Stimulated activated CD8-positive, alpha-beta memory T cell treated with anti-CD3 and anti-CD28 coated beads, Interleukin-15, amount 100 ng/mL, for 24 hours (primary cell): ENCODE measurements at places on chromosomes 1 and 21.

DNA sequence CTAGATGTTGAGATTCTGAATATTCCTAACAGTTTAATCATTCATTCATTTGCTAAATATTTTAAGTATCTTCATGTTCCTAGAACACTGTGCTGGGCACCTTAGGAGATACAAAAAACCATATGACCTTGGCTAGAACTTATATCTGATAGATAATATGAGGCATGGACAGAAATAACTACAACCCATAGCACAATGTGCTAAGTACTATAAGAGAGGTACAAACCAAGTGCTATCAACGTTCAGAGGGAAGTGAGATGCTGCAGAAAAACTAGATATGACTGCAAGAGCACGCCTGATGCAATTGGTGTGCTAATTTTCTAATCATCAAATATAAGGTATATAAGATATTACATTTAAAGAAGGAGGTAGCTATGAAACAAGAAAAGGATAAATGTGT is 10.7 kb downstream of the NMNAT2 start:
- DNase-seq = no peak

DNA sequence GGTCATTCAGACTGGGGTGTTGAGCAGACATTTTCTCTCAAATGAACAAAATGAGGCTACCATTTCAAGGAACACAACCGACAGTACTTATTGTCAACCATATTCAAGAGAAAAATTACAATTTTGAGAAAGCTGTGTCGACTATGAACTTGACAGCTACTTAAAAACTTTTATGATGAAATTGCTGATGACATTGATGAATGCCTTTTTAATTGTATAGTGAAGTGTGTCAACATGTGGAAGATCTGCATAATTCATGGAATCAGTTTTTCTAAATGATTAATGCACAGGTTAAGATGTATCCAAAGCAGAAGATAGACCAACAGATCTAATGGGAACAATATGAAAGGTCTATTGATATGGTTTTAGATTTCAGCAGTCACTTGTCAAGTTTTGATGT is 34.6 kb upstream of the DARS2 start:
- no peak for DNase-seq

DNA sequence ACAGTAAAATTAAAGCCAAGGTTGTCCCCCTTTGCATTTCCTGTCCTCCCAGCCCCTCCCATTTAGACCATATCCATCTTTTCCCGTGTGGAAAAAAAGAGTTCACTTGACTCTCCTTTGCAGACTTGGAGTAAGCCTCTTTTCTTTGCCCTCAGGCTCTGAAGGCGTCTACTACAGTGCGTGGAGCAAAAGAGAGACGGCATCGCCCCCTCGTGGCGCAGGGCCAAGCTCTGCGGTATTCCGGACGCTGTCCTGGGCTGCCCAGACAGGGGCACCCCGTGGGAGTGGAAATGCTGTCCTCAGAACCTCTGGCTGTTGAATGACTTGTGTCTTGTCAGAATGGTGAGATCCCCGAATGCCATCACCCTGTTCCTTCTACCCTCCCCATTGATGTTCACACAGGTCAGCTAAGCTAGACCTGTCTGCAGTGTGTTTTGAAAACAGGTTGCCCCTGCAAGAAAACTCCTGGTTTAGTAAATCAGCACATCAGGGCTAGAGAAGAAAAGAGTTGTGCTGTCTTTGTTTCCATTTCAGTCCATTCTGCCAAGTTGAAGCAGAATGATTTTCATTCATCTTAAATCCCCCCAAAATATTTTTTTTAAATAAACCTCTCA is 12.3 kb upstream of the GJA8 start:
- peak; percentile 32 for DNase-seq

- no peak for DNase-seq
Measured at GRCh38 chr21:35216996-35217395, 167.9 kb upstream of the RUNX1 start.

DNA sequence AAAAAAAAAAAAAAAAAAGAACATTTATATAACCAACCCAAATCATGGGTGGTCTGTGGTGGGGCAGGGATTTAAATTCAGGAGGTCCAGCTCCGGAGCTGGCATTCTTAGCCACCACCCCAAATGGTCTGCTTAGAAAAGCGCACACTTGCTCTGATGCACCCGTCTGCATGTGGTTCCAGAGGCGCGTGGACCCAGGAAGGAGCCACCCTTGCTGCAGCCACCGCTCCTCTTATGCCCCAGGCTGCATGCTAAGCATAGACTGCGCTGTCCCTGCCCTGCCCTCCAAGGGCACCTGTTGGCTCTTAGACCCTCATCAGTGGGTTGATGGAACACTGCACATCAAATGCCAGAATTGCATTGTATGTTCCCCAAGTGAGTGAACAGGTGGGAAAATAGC is 41.4 kb downstream of the ATP5PO start:
- DNase-seq = no peak

DNA sequence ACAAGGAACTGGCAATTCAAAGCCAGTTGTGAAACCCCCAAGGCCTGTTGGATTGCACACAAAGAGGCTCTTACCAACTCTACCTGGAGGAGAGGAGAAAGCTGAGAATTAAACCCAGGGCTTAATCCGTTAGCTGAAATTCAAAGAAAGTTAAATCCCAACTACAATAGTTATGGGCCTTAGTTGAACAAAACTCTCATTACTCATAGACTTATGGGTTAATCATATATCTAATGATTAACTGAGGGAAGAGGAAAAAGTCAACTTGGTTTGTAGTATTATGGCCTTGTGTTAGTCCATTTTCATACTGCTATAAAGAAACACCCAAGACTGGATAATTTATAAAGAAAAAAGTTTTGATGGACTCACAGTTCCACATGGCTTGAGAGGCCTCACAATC is 838.2 kb upstream of the ADGRL2 start:
- DNase-seq = no peak

- no peak for DNase-seq
Measured at GRCh38 chr1:15075817-15076216, 77.7 kb upstream of the TMEM51 start.

DNA sequence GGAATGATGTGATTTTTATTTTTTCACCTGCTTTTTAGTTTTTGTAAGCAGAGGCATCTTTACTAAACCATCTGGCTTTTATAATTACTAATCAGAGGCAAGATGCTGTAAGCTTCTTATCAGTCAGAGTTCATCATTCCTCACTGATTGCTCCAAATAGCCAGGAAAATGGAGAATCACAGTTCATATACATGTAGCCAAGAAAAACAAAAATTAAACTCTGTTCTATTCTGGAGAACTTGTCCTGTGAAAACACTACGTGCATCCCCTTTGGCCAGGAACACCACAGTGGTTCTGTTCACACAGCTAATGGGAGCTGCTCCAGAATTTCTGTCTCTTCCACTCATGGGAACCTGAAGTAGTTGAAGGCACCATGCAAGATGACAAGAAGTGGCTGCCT is 725.5 kb upstream of the CHRM3 start:
- DNase-seq = no peak

DNA sequence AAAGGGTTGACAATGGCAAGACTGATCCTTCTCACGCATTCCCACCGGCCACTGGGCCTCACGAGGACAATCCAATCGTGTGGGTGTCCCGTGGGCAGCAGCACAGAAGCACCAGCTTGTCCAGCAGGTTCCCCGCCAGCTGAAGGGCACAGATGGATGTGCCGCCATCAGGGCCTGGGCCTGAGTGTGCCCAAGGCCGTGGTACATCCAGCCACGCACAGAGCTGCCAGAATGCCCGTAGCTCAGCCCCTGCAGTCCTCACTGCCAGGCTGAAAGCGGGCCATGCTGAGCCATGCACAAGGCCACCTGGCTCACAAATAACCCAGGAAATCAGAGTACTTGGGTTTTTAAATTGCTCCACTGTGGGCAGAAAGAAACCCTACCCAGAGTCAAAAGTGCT is 7.0 kb downstream of the NPHP4 start:
- no peak for DNase-seq

GRCh38 chr1:110728388-110729001 is 53.8 kb upstream of the KCNA3 start:
- DNase-seq = no peak

- no peak for DNase-seq
Measured at GRCh38 chr1:20302108-20302471, 11.4 kb downstream of the VWA5B1 start.

GRCh38 chr1:19213580-19213979 is 3.5 kb upstream of the UBR4 start:
- DNase-seq = no peak

- DNase-seq = no peak
Measured at GRCh38 chr1:234967121-234967520, 161.5 kb downstream of the TOMM20 start.

GRCh38 chr1:22710701-22711049 is at the start of gene EPHB2:
Gene EPHB2 (plus strand): TSS chr1:22710839. CDS start chr1:22710983, 144 bp downstream.
- DNase-seq = no peak

DNA sequence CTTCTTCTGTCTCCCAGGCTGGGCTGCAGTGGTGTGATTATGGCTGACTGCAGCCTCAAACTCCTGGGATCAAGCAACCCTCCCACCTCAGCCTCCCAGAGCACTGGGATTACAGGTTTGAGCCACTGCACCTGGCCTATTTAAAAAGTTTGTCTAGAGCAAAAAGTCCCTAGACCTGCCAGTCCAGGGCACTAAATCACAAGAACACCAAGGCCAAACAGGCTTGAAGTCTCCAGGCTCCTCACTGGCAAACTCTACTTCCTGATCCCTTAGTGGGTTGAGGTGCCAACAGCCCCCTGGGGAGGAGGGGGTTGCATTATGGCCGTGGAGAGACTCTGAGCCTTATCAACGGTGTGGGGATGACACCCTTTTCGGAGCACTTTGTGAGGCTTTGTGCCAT is 76.0 kb downstream of the CLIC6 start:
- no peak for DNase-seq

DNA sequence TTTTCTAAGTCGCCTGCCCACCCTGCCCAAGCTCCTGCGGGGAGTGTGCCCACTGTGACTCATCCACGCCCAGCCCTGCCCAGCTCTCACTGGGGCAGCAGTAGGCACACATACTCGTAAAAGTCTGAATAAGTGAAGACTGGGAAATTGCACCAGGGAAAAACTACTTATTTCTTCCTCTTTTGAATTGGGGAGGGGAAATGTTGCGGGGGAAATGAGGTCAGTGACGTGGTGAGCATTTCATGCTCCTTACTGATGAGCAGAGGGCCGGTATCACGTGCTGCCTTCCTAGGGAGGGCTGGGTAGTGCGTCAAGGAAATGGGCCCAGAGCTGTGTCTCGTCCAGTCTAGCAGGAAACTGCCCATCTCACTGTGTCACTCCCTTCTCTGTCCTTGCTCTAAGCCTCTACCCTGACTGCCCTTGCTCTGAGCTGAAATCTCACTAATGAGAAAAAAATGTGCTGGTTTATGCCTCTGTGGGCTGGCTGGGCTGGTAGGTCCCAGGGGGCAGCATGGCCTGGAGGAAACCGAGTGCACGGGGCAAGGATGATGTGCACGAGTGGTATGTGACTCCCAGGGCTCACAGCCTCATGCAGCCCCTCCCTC is 13.5 kb upstream of the TNFRSF1B start:
- no peak for DNase-seq

DNA sequence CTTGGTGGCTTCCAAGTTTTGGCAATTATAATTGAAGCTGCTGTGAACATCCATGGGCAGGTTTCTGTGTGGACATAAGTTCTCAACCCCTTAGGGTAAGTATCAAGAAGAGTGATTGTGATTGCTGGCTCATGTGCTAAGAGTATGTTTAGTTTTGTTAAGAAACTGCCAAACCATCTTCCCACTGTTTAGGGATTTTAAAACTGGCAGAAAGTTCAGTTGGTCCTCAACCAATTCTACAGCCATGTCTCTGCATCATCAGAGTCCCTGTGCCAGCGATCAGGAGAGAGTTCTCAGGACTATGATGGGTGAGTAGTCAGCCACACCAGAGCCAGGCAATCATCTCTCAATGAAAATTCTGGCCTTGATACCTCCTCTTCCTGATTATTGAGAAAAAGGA is 193.8 kb downstream of the ZC3H11B start:
- DNase-seq = no peak

GRCh38 chr1:11395616-11396015 is 83.3 kb upstream of the DISP3 start:
- no peak for DNase-seq

DNA sequence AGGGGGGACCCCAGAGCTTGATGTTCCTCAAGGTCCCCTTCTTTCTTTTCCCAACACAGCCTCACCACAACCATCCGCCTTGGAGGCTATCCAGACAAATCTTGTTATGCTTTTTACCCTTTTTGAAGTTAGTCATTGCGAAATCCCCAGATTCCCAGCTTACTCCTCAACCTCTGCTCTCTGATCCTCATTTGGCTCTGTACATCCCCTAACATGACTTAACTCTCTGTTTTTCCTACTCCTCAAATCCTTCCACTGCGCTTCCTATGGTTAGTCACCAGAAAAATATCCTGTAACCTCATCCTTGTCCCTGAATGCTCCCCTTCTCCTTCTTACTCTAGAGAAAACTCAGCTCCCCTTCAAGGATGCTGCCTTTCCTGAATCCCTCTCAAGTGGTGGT is 189.1 kb upstream of the POU3F1 start:
- no peak for DNase-seq

- DNase-seq = no peak
Measured at GRCh38 chr1:53543778-53544695, 84.8 kb downstream of the DMRTB1 start.

DNA sequence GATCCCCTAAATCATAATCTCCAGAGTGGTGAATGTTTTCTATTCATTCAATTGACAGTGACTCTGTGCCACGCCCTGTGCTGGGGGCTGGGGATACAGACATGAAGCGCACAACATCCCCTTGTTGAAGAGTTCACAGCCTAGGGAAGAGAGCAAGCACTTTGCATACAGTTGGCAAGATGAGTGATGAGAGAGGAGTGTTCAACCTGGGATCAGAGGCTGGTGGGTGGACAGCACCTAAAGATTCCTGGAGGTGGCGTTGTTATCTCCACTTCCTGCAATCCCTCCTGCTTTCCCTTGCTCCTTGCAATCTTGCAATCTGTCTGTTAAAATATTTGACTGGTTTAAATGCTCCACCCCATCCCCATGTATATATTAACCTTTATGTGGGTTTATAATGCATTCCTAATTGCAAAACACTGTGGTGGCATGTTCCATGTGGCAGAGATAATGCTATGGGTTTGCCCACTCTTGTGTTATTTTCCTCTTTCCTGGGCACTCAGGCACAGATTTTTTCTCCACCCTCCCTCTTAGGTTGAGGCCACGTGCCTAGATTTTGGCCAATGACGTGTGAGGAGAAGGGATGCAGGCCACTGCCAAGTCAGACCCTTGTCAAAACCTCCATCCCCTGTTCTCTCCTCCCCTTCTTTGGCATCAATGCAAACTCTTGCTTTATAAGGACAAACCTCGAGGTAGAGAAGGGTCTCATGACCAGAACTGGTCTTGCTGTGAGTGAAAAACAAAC is 36.2 kb upstream of the GADD45A start:
- DNase-seq = no peak

DNA sequence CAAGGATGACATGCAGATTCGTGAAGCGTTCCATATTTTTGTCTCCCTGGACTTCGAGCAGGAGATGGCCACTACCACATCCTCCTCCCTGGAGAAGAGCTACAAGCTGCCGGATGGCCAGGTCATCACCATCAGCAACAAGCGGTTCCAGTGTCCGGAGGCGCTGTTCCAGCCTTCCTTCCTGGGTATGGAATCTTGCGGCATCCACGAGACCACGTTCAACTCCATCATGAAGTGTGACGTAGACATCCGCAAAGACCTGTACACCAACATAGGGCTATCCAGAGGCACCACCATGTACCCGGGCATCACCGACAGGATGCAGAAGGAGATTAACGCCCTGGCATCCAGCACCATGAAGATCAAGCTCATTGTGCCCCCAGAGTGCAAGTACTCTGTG is 3.3 kb downstream of the TMEM222 start:
- no peak for DNase-seq

- DNase-seq = no peak
Measured at GRCh38 chr1:209607102-209607794, 23.7 kb downstream of the CAMK1G start.

- DNase-seq = no peak
Measured at GRCh38 chr1:113677250-113678158, 81.8 kb downstream of the PHTF1 start.
